Epithelial cell of proximal tubule (primary cell): ENCODE measurements at places on chromosomes 2 and 18. TPM values are rescaled to one million over a fixed set of nuclear protein-coding genes. Genes with fewer than 3 reads are reported as not detected.

SEPTIN10 gene
- 64.0 and 80.6 TPM in 2 replicates for total RNA-seq

SULT1C2 gene
- total RNA-seq, result 3.2 and 4.3 TPM in 2 replicates

AQP12B gene
- total RNA-seq, result not detected in 2 replicates

NOSTRIN gene
- 0.36 and 3.1 TPM in 2 replicates for total RNA-seq

PHOSPHO2 gene
- total RNA-seq, result 1.4 and 3.6 TPM in 2 replicates

DYNAP gene
- total RNA-seq, result not detected in 2 replicates

TLX2 gene
- not detected in 2 replicates for total RNA-seq

DCC gene
- not detected in 2 replicates for total RNA-seq

DHRS9 gene
- 0.14 and 0.35 TPM in 2 replicates for total RNA-seq

DNA sequence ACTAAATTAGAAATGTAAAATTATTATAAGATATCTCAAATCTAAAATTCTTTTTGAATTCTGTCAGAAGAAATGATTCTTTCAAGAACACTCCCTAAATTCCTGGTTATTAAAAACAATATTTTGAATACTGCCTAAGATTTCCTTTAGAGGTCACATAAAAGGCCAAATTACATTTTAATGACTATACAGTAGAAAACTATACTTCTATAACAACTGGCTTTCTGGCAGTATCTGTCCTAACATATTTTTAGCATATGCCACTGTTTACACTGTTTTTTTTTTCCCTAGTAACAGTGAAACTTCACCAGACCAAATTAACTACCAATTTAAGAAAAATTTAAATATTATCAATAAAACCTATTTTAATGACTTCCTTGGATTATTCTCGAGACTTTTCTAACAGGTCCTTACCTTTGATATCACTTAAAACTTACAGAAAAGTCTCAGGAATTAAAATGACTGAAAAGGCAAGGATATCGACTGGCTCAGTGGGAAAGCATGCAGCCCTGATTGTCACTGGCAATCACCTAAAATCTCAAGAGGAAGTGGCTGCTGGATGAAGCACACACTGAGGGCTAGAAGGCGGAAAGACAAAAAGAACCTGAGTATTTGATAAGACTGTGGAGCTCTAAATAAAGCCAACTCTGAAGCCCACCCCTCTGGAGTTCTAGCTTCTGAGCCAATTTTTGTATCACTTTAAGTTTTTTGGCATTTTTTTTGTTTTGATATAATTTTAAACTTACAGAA is 59.6 kb downstream of the SPIRE1 start:
- DNase-seq, result no peak

DNA sequence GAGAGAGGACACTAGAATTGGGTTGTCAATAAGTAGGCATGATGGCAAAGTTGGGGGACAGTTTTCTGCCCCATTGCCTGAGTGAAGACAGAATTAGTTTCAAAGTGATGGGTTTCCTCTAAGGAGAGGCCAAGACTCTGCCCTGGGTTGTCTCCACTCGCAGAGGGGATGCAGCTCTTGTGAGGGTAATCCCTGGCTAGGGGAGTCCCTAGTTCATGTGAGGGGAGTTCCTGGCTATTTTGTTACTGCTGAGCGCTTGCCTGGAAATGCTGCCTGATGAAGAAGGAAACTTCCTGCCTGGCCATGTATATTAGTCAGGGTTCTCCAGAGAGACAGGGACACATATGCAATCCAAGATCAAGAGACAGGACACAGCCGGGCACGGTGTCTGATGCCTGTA is 501.5 kb downstream of the BCL11A start:
- DNase-seq, result no peak

- DNase-seq, result peak; percentile 27
These were observed 41.6 kb downstream of the LRRC30 start for GRCh38 chr18:7272311-7273049.

DNA sequence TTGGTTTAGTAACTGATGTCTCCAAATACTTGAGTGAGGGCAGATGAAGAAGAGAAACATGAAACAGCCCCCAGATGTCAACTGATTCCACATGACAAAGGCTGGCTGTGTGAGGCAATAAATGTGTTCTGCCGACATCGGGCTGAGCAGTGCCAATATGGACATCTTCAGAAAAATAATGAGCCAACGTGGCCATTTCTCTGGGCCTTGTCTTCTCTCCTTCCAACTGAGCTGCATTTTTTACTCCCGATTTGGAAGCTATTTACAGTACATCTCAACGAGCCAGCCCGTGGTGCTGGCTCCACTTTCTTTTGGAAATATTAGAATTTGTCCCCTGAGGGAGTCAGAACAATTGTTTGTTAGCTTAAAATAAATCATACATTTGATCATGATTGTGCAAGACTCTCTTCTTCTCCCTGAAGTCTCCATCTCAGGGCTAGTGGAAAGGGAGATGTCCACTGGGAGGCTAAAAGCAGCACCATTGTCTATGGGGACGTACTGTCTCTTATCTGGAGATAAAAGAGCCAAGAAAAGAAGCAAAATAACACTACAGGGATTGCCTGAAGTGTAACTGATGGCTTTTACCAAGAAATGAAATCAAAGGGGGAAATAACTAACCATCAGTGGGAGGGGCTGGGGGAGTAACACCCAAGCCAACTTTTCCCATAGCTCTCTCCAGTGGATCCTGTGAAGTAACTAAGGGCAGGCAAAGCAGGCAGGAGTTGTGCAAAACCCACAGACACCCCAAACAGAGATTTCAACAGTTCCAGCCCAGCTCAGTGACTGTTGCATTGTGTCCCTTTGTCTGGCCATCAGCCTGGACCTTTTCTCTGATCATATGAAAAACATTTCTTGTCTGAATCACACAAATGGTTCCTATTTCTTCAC is 114.8 kb downstream of the RDH14 start:
- DNase-seq, result no peak

- DNase-seq, result no peak
These were observed 138.6 kb upstream of the NCK2 start for GRCh38 chr2:105606081-105606480.

DNA sequence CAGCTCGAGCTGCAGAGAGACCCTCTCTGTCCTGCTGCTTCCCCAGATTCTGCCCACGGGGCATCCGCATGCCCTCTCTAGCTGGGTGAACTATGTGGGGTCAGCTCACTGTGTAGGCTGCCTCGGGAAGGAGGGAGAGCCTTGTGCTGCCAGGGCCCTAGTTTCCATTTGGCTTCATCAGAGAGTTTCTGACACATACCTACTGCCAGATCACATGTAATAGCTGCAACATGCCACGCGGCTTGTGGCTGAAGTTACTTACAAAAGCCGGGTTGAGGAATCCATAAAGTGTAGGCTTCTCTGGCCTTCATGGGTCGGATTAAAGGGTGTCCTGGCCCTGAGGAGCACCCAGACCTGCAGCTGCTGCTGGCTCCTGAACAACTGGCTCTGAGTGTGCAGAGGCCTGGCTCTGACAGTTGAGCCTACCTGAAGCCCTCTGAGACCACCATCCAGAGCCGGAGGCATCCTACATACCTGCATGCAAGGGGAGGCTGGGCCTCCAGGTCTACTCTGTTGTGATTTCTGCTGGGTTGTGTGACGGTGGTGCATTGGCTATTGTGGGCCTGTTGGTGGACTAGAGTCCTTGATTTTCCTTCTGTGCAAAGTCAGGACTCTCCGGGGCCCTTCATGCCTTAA is 130.0 kb downstream of the SH3RF3 start:
- no peak for DNase-seq

GRCh38 chr2:212015588-212015987 is 523.0 kb downstream of the ERBB4 start:
- DNase-seq, result no peak

DNA sequence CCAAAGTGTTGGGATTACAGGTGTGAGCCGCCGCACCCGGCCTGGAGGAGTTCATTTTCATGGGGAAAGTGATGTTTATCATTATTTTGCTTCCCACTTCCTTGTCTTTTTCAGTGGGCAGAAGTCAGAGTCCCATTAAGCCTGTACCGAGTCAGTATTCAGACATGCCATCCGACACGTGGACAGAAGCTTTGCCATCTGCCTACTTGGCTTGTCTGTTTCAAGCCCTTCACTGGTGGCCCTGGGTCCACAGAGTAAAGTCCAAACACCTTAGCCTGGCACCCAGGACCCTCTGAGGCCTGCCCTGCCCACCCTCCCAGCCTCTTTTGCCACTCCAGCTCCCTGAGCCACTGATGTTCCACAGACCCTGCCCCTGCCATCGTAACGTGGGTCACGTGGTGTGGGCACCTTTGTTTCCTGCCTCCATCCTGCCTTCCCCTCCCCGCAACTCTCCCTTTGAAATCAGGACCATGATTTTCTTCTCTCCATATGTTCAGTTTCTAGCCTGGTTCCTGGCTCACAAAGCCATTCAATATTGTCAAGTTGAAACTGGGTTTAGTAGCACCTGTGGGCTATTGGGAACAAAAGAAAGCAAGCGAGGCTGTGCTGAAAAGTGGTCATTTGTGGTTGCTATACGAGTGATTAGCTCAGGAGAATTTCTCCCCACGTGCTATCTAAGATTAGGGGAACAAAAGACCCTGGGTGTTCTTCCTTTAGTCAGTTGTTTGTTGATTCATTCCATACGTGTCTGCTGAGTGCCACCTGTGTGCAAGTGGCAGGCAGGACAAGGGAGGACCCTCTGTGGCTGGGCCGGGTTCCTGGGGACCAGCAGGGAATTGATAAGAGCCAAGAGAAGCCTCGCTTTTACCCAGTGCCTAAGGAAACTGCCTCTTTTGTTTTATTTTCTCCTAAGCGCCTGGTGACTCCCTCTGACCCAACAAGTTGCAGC is 5.1 kb upstream of the ODC1 start:
- no peak for DNase-seq

- DNase-seq, result no peak
These were observed 106.4 kb downstream of the ZBTB7C start for GRCh38 chr18:48302736-48303135.

DNA sequence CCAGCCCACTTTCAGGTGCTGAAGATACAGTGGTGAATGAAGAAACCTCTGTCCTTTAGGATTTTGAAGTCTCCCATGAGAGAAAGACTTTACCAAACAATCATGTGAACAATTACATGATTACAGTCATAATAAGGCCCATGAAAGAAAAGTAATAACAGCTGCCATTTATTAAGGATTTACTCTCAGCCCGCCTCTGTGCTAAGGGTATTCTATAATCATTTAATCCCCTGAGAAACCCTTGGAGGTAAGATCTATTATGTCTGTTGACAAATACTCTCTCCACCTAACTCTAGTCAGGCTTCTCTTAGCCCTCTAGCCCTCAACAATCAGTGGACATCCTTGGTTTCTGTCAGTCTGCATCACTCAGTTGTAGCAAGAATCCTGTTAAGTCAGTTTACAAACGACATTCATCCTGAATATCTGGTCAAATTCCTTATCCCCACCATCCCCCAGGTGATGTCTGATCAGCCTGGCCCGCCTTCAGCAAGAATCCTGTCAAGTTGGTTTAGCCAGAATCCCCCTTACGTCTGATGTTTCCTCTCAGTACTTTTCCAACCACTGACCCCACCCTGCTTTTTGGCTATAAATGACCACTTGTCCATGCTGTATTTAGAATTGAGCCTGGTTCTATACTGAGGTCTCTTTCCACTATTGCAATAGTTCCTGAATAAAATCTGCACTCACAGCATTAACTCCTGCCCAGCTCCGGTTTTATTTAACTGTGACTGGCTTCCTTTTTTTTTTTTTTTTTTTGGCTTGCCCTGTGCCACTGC is 12.2 kb upstream of the SOCS6 start:
- DNase-seq, result no peak

DNA sequence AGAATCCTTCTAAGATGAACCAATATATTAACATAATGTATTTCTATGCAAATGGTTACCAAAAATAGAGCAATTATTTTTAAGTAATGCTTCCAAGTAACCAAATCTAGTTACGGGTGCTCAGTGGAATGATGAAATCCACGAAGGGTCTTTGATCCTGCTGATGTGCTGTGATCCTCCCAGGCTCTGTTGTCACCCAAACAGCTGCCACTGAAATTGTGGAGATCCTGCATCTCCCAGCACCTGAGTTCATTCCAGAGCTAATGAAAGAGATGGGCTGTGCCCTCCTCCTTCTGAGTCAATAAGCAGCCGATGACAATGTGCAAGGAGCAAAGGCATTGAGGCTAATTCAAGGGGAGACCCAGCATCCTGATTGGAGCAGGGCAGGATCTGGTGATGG is 362.4 kb upstream of the SOX11 start:
- no peak for DNase-seq

- no peak for DNase-seq
These were observed 61.9 kb upstream of the SLC39A10 start for GRCh38 chr2:195594919-195595694.

- DNase-seq, result no peak
These were observed 21.7 kb downstream of the AKAIN1 start for GRCh38 chr18:5175378-5175777.

GRCh38 chr18:57833441-57834101 is 30.5 kb upstream of the ATP8B1 start:
- DNase-seq, result no peak

- no peak for DNase-seq
These were observed 79.1 kb upstream of the TANC1 start for GRCh38 chr2:158889135-158889853.
